ENCODE measurements at places on chromosomes 2 and 18.

DNA sequence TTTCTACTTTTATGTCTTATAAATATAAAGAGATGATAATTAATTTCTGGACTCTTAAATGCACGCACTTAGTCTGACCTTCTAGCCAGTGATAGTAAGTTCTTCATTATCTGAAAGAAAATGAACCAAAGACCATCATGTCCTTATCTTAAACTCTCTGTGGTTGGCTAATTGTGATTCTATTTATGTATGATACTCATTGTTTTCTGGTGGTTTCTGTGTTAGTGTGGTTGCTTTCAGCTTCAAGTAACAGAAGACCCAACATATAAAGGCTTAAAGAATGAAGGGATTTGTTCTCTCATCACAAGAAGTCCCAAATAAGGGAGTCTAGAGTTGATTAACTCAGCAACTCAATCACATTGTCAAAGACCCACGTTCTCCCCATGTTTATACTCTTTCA lies 225.2 kb upstream of the TANK start:
- no peak for DNase-seq
- no peak overlapping the region for H3K27ac ChIP-seq
- no peaks in the 10 kb centered on the region for H3K4me1 ChIP-seq
- H3K27me3 ChIP-seq, result no peaks in the 10 kb centered on the region
- no peaks in the 10 kb centered on the region for H3K36me3 ChIP-seq

DNA sequence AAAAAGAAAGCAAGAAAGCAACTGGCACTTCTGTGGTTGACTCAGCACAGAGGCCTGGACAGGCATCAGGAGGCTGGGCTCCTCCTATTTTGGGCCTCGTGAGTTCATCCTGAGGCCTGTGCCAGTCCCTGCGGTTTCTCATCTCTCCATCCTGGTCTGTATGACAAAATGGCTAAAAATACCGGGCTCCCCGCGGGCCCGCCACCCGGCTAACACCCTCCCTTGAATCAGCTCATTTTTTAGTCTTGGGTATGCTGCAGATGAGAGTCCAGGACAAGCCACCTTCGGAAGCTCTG lies 62.3 kb upstream of the YWHAQ start:
- no peak overlapping the region for H3K27ac ChIP-seq
- DNase-seq, result no peak
- no peaks in the 10 kb centered on the region for H3K36me3 ChIP-seq
- H3K27me3 ChIP-seq, result no peaks in the 10 kb centered on the region

DNA sequence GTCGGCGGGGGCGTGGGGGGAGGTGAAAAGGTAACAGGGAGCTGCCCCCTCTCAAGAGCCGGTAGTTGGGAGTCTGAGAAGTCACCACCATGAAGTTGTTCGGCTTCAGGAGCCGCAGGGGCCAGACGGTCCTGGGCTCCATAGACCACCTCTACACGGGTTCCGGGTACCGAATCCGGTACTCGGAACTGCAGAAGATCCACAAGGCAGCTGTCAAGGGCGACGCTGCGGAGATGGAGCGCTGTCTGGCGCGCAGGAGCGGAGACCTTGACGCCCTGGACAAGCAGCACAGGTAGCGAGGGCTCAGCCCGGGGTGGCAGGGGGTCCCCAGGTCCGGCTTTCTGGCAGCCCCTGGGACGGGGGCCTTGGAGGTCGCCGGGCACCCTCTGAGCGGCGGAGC lies 47.1 kb upstream of the ZNF519 start:
- no peaks in the 10 kb centered on the region for H3K4me1 ChIP-seq
- H3K27ac ChIP-seq, result no peak overlapping the region
- peak overlapping the region; percentile 64 for H3K4me3 ChIP-seq
- no peaks in the 10 kb centered on the region for H3K27me3 ChIP-seq

DNA sequence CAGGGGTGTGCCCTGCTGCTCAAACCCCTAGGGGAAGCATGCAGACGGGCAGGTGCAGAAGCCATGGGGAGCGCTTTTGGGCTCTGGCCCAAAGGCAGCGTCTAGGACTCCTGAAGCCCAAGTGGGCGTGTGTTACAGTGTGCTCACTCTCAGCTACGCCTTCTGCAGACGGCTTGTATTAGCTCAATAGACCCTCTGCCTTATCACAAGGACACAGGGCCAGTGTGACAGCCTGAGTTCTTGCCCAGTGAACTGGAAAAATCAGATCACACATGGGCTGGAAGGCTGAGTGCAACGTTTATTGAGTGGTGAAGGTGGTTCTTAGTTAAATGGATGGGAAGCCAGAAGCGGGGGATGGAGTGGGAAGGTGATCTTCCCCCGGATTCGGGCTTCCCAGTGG lies 210.9 kb downstream of the CDH20 start:
- H3K4me3 ChIP-seq, result no peak overlapping the region
- H3K27me3 ChIP-seq, result no peaks in the 10 kb centered on the region
- no peak overlapping the region for H3K27ac ChIP-seq
- H3K36me3 ChIP-seq, result no peaks in the 10 kb centered on the region
- no peaks in the 10 kb centered on the region for H3K4me1 ChIP-seq

DNA sequence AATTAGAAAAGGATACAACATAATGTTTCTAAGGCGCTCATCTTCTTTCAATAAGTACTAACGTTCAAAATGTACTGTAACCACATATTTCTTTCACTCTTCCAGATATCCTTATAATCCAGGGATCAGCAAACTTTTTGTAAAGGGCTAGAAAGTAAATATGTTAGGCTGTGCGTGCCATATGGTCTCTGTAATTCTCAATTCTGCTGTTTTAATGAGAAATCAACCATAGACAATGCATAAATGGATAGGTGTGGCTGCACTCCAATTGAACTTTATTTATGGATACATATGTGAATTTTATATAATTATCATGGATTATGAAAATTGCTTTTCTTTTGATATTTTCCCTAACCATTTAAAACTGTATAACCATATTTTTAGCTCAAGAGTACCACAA lies 459.4 kb downstream of the EPHA4 start:
- no peaks in the 10 kb centered on the region for H3K4me1 ChIP-seq
- no peaks in the 10 kb centered on the region for H3K27me3 ChIP-seq
- no peak overlapping the region for H3K27ac ChIP-seq
- DNase-seq, result no peak
- no peak overlapping the region for H3K4me3 ChIP-seq
- no peaks in the 10 kb centered on the region for H3K36me3 ChIP-seq
